Endothelial cell of umbilical vein (primary cell): ENCODE measurements at places on chromosomes 7 and 10. TPM values are rescaled to one million over a fixed set of nuclear protein-coding genes. Genes with fewer than 3 reads are reported as not detected.

HIF1AN gene
- 33.8 and 34.0 TPM in 2 replicates for total RNA-seq

CACNA2D1 gene
- total RNA-seq = 38.6 and 42.1 TPM in 2 replicates

LRRC61 gene
- total RNA-seq = 0.39 TPM in 1 of 2 replicates, not detected in the other

FLNC gene
- total RNA-seq = 81.8 and 81.9 TPM in 2 replicates

SLC18A2 gene
- not detected in 2 replicates for total RNA-seq

ABCC2 gene
- total RNA-seq = 1.7 and 3.3 TPM in 2 replicates

HECTD2 gene
- total RNA-seq = 7.7 and 10.7 TPM in 2 replicates

CALML3 gene
- not detected in 2 replicates for total RNA-seq
